AG04450 (cell line): ENCODE measurements at places on chromosomes 1 and 21. TPM values are rescaled to one million over a fixed set of nuclear protein-coding genes. Genes with fewer than 3 reads are reported as not detected.

- DNase-seq = no peak
Measured at GRCh38 chr1:47178654-47179016, 11.2 kb downstream of the PDZK1IP1 start.

DNA sequence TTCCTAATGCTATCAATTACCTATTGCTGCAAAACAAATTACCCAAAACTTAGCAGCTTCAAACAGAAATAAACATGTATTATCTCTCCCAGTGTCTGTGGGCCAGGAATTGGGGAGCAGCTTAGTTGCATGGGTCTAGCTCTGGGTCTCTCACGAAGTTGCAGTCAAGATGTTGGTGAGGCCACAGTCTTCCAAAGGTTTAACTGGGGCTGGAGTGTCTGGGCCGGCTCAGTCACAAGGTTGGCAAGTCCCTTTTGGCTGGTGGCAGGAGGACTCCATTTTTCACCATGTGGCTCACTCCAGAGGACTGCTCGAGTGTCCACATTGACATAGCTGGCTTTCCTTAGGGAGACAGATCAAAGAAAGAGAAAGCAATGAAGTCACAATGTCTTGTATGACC is 5.0 kb upstream of the LRP8 start:
- DNase-seq = no peak

Gene ADGRB2
- polyA plus RNA-seq = 5.4 and 7.2 TPM in 2 replicates

DNA sequence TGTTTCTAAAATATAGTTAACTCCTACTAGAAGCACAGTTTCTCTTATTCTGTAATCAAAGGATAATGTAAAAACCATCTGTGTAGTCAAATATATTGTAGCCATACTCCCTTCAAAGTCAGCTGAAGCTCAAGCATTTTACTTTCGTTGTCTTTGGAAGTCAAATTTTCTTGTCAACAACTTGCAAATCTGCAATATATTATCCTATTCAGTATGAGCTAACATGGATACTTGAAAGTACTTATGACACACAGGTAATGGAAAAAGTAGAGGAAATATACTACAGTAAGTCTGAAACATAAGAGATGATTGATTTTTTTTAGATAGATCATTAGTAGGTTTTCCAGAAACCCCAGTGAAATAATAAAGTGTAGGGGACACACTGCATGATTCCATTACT is 121.5 kb downstream of the COL24A1 start:
- no peak for DNase-seq

GRCh38 chr21:42221581-42222345 is 2.8 kb downstream of the ABCG1 start:
- peak; percentile 29 for DNase-seq

DNA sequence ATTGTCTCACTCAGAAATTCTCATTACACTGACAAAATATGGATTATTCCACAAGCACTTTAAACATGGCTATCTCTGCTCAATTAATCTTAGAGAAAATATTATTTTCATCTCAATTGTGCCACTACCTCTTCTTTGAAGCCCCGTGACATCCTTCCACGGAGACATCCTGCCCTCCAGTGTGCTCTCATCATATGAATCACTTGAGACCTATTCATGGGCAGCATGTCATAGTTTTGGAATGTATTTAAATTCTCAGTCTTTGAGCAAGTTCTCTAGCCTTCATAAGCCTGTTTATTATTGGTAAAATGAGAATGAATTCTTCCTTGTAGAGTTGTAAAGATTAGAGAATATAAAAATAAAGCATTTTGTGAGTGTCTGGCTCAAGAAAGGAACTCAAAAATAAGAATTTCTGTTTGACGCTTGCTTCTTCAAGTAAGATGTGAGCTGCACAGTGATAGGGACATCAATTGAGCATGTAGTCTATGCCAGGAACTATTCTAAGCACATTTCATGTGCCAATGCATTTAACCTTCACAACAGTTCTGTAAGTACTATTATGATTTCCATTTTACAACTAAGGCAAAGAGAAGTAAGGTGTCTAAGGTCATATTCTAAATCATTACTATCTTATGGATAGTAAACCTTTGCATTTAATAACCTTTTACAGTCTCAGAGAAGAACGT is 557.4 kb upstream of the ZRANB2 start:
- DNase-seq = peak; percentile 33

GRCh38 chr1:31791131-31791858 is 24.5 kb downstream of the SPOCD1 start:
- DNase-seq = no peak

- DNase-seq = no peak
Measured at GRCh38 chr1:205466595-205467220, 10.9 kb upstream of the BLACAT1 start.

DNA sequence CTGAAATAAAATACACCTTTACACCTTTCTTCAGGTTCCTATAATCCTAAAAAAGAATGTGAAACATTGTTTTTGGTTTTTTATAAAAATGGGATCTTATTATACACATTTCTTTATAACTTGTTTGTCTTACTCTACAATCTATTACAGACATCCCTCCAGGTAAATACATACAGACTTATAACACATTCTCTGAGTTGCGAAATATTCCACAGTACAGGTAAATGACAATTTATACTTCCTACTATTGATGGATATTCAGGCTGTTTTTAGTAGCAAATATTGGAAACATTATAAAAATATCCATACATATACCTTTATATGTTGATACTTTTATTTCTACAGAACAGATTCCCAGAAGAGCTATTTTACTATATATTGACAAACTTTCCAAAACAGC is 20.3 kb downstream of the PIK3R3 start:
- no peak for DNase-seq

DNA sequence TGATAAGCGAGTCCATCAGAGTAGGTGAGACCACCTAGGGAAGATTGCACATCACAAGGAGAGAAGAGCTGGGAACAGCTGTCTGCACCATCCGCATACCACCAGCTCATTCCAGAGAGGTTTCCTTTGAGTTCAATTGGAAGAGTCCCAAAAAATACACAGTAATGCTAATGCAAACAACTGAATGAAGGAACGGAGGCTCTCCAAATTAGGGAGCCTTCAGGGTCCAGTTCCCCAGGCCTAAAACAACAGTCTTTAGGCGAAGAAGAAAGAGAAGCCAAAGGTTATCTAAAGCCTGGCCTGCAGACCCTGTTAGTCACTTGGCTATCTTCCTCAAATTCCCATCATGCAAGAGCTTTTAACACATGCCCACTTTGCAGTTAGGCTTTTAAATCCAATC is 246.4 kb downstream of the PBX1 start:
- DNase-seq = no peak

- no peak for DNase-seq
Measured at GRCh38 chr1:175385316-175385715, 192.7 kb upstream of the KIAA0040 start.

Gene ANGPTL1
- 0.16 and 0.47 TPM in 2 replicates for polyA plus RNA-seq

GRCh38 chr1:56573311-56573710 is 6.1 kb downstream of the PLPP3 start:
- no peak for DNase-seq

- DNase-seq = no peak
Measured at GRCh38 chr1:223363856-223364684, at the start of gene SUSD4. TSS of gene SUSD4 (minus strand) at chr1:223364176. CDS start at chr1:223363425, 751 bp downstream.

- DNase-seq = no peak
Measured at GRCh38 chr1:175818929-175819328, 75.5 kb upstream of the TNR start.

- DNase-seq = no peak
Measured at GRCh38 chr1:215082532-215083382, at the start of gene KCNK2. TSS of gene KCNK2 (plus strand) at chr1:215082737. CDS start at chr1:215083386, 649 bp downstream.

DNA sequence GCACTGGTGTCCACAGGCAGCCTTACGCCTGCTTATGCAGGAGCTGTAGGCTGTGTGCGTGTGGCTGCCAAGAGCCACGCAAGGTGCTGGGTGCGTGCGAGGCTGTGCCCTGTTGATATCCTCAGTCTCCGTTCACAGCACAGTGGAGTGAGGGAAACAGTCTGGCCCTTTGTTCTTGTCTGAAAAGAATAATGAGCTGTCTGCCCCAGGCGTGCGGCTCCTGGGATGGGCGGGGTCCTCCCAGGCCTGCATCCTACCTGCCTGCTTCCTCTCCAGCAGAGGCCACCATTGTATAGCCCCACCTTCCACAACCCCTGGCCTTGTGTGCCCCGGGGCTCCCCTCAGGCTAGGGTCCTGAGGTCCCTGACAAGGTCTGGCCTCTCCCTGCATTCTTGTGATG is 47.0 kb upstream of the KDM4A start:
- no peak for DNase-seq

Gene CYP4B1
- polyA plus RNA-seq = not detected in 2 replicates

- no peak for DNase-seq
Measured at GRCh38 chr1:209996348-209996747, 58.3 kb downstream of the SYT14 start.

Gene XCL1
- not detected in 2 replicates for polyA plus RNA-seq

DNA sequence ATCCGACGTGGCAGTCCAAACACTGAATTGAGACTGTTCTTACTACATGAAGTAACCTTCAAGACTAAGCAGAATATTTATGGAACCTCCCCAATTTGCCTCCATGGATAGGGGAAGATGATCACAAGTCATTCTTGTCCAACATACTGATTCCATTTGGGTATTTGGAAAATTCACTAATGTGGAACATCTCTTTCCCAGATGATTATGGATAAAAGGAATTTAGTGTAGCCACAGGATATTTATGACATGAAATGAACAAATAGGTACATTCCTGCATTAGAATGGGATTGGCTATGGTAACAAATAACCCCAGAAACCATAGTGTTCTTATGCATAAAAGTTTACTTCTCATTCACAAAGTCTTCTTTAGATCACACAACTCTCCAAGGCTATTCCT is 40.2 kb upstream of the SGIP1 start:
- DNase-seq = no peak

Gene BNIPL
- polyA plus RNA-seq = 0.09 and 0.16 TPM in 2 replicates

- DNase-seq = no peak
Measured at GRCh38 chr1:160451119-160451858, 50.9 kb downstream of the VANGL2 start.

DNA sequence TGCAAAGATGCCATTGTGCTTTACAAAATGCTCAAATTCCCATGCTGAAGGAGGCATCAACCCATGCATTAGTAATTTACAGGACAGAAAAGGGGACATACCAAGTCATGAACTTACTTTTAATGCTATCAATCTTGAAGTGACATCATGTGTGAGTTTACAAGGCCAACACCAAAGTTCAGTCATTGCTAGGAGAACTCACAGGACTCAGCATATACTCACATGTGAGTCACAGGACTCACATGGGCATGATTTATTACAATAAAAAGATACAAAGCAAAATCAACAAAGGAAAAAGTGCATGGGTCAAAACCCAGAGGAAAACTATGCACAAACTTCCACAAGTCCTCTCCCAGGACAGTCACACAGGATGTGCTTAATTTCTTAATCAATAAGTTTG is 1656.0 kb downstream of the MRPL39 start:
- peak; percentile 7 for DNase-seq

Gene ERO1B
- polyA plus RNA-seq = 1.1 and 2.2 TPM in 2 replicates

DNA sequence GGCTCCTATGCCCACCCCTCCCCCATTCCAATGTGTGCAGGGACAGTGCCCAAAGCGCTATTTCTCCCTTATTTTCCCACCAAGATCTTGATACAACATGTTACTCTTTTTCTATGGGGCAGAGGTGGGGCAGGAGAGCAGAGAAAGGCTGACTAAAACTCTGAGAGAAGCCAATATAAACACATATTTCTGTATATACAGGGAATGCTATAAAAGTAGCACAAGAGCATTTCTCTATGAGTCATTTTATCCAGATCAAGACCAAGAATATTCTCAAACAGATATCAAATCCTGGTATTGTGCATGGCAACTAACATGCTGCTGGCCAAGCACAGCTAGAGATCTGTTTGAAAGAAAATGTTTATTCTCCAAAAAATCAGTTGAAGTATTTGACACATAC is 7.3 kb downstream of the WDR26 start:
- DNase-seq = no peak

DNA sequence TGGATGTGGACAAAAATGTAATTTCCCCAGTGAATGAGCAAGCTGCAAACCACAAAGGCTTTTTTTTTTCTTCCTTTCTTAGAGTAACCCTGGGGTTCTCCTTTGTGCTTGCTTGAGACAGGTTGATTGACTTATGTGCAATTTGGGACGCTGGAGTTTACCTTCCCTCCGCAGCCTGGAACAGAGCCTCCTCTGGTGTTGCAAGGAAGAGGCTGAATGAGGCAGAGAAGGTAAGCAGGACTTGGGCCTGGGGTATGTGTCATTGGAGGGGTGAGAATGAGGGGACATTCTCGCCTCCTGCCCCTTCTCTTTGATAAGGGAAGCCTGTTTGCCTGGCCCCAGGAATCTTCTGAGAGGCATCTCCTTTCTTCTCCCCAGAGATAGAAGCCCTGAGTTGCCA is 49.8 kb downstream of the NFASC start:
- DNase-seq = no peak
